ENCODE measurements at places on chromosomes 11 and 22.

DNA sequence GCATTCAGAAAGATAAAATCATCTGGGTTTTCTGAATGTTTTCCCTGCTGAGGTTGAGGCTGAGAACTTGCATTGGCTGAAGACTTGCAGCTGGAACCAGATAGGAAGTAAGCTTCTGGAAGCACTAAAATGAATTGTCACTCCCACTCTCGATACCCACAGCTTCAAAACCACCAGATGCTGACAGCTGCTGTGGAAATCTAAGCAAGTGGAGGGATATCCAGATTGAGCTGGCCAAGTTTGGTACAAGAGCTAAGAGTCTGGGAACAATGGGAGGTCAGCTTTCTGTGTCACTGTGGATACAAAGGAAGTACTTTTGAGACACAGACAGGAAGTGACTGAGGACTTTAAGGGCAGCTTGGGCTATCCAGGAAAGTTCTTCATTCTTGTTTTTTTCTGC lies 51.3 kb upstream of the CD44 start:
- no peak for DNase-seq

DNA sequence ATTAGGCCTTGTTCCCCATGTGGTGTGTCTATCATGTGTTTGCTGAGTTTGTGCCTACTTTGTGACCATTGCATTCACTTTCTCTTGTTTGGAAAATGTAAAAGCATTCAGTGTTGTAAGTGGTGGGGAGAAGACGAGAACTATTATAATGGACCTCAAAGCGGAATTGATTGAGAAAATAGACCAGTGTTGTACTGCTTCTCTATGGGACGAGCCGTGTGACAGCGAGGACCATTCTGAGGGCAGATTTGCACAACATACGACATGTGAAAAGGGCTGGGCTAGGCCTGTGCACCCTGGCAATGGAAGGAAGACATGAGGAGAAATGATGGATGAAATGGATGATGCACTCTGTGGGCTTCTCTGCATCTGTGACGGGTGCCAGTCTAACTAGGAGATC lies 233.5 kb downstream of the DSCAML1 start:
- DNase-seq: no peak

DNA sequence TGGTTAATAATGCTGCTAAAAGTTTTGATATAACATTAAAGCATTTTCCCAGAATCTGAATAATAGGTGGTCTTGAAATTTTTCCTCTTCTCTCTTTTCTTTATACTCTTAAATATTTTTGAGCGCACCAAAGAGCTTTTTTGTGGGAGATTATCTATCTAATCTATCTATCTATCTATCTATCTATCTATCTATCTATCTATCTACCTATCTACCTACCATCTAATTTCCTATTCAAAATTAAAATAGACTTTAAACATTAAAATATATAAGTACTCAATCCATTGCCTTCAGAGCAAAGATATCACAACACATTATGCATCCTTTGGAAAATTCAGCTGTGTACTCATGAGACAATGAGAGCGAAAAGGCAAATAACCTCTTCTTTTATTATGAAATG lies 55.8 kb downstream of the ELMOD1 start:
- DNase-seq: no peak

GRCh38 chr11:64472593-64473455 lies 113.9 kb downstream of the RPS6KA4 start:
- no peak for DNase-seq

DNA sequence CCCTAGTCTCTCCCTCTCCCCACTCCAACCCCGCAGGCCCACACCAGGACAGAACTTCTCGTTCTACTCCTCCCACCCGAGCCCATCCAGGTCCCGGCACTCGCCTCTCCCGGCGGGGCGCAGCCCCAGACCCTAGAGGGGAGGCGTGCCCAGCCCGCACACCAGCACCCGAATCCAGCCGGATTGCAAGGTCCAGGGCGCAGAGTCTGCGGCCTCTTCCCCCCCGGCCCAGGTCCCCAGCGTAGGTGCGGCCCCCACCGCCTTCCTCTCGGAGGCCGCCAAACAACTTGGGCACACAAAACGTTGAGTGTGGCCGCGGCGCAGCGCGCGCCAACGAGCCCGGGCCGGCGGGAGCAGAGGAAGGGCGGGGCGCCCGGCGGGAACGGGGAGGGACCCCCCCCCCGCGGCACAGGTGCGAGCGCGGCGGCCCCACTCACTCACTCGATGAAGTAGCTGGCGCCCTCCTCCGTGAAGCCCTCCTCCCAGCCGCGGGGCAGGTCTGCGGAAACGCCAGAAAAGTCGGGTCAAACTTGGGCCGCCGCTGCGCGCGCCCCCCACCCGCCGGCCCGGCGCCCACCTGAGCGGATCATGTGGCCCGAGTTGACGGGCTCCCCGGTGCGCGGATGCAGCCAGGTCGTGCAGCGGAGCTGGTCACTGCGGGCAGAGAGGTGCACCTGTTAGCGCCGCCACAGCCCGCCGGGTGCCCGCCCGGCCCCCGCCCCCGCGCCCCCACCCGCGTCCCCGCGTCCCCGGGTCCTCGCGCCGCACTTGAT lies 480 bp downstream of the PLEKHA7 start:
- peak; percentile 26 for DNase-seq

DNA sequence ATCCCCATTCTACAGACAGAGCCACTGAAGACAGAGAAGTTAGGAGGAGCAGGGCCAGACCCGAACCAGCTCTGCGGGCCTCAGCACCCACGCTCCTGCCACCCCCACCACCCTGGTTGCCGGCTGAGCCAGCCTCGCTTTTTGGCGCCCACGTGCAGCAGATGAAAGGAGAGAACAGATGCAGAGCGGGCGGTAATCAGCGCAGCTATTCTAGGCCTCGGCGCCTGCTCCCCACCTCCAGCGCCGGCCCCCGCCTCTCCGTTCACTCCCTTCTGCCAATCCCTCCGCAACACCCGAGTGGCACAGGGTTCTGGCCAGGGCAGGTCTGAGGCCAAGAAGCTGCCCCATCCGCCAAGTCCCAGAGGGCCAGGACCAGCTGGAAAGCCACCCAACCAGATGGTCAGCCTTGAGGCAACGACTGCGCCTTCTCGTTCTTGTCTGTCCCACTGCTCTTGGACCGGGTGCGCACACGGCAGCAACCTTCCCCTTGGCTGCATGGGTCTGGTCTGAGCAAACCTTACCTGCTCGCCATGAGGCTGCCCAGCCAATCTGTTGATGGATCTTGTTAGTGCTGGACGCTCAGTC lies 16.8 kb downstream of the DNAL4 start:
- DNase-seq: no peak

- DNase-seq: no peak
Measured at GRCh38 chr11:22432291-22433093, 94.3 kb downstream of the SLC17A6 start.

GRCh38 chr22:20021196-20022181 lies 579 bp downstream of the TANGO2 start:
- no peak for DNase-seq

GRCh38 chr11:103257360-103257759 lies 148.1 kb downstream of the DYNC2H1 start:
- DNase-seq: no peak

DNA sequence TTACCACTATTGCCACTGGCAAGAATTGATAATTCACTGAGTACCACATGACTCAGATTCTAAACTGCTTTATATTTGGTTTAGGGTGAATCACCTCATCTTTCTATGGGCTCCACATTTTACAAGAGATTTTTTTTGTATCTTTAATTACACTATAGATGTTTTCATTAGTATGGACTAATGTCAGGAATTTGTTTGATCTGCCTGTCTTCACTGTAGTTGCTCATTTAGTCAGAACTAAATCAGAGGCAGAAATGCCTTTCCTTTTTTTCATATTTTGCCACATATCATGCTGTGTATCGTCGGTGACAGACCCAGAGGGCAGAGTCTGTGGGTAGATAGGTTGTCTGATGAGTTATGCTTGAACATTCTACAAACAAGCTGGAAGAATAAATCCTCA lies 524.1 kb downstream of the METTL15 start:
- no peak for DNase-seq

DNA sequence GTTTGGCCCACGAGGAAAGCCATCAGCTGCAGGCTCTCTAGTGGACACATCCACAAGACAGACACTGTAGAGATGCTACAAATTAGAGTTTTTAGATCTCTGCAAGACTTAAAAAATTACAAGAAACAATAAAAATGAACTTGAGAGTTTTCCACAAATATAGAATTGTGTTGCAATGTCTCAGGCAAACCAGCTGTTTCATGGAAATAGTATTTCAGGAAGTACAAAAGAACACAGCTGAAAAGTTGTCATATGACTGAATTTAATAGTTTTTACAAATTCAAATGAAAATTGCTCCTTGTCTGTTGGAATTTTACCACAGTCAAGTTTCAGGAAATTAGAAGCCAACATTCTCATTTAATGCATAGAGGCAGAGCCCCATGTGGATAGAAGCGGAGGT lies 184.5 kb upstream of the PITPNB start:
- no peak for DNase-seq

DNA sequence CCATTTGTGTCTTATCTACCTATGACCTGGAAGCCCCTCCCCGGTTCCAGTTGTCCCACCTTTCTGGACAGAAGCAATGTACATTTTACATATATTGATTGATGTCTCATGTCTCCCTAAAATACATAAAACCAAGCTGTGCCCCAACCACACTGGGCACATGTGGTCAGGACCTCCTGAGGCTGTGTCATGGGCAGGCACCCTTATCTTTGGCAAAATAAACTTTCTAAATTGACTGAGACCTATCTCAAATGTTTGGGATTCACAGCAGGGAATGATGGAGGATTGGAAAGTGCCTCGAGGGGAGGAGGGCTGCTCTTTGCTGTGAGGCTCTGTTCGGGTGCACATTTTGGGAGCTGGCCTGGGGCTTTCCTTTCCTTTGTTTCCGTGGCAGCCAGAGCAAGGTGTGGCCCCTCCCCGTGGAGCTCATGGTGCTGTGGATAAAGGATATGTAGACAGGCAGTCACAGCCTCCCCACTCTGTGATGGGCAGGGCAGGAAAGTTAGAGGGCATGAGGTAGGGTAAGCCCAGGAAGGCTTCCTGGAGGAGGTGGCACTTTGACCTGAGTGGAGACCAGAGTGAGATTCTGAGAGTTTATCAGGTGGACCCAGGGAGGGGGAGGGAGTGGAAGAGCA lies 615.6 kb downstream of the TBC1D22A start:
- no peak for DNase-seq

- DNase-seq: no peak
Measured at GRCh38 chr11:65060913-65061408, 2.6 kb upstream of the NAALADL1 start.

DNA sequence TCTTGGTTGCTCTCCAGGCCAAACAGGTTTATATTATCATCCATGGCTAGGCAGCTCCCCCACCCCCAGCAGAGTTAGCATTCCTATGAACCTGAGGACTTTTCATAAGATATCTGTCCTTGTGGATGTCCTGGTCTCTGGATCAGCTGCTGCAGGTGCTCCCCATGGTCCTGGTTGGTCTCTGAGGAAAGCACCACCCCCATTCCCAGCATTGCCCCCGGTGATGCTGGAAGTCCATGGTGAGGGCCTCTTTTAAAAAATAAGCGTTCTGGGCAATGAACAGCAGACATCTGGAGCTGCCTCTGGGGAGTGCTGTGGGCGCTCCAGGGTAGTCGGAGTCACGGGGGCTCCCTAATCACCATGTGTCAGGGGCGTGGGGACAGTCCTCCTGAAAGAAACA lies 26.6 kb downstream of the DKK3 start:
- no peak for DNase-seq

- DNase-seq: no peak
Measured at GRCh38 chr11:123228496-123229163, 33.6 kb upstream of the CLMP start.

- DNase-seq: no peak
Measured at GRCh38 chr11:123838659-123839058, 32.5 kb upstream of the OR6M1 start.

DNA sequence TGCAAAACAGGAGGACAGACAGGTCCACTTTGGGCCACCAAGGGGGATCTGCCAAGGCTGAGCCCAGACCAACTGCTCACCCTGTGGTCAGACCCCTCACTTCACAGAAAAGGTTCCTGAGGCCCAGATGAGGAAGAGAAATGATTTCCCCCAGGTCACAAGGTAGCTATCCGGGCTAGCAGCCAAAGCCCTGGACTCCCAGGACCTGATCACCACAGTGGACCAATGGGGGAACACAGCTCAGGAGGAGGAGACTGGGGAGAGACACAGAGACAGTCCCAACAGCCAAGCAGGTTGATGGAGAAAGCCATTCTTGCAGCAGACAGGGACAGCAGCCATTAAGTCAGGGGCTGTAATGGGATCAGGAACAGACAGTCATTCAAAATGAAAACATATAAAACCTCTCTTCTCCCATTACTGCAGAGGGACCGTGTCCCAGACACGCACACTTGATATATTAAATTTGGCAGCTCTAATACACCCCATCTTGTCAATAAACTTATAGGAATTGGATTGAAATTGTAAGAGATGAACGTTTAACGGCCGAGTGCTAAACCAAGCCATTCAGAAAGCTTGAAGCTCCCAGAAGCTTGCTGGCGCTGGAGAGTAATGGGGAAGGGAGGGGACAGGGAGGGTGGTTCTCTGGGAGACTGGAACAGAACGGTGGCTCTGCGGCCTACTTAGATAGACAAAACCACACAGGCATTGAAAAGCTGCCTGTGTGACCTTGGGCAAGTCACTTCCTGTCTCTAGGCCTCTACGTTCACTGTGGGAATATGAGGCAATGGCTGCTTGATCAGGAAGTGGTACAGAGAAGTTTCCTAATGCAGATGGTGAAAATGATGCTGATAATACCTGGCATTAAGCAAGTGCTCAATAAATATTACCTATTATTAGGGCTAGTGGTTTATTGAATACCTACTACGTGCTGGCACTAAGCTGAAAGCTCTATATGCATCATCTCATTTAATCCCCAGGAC lies 16.0 kb downstream of the ZMAT5 start:
- peak; percentile 41 for DNase-seq

GRCh38 chr22:47484960-47485569 lies 722.6 kb downstream of the TBC1D22A start:
- DNase-seq: no peak

DNA sequence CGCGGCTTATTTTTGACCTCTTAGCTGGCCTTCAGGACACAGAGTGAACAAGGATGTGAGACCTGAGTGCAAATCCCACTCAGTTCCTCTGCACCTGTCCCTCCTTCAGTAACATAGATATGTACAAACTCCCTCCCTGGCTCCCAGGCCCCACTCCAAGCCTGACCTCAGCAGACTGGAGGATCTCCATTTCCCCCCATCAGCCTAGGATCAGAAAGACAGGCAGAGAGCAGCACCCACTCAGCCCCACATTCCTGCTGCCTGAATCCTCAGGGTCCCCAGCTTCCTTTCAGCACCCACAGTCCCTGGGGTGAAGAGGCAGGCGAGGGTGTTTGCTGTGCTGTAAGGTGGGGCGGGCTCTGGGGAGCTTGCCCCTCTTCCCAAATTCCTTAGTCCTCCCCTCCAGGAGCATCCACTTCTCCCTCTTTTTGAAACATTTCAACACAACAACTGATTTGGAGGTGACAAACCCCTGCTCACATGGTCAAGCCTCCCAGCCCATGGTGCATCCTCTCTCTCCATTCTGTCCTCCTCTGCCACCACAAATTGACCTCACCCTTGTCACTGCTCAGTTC lies 151.1 kb downstream of the FEZ1 start:
- DNase-seq: no peak

Measured in CD4-positive, alpha-beta T cell treated with Interleukin-12 subunit alpha and Interleukin-12 subunit beta, for 1 hour (primary cell).